ENCODE measurements at places on chromosomes 13 and 19. TPM values are rescaled to one million over a fixed set of nuclear protein-coding genes. Genes with fewer than 3 reads are reported as not detected.

CYP4F2 gene
- not detected for total RNA-seq

C1QTNF9B gene
- not detected for total RNA-seq

ZNF283 gene
- total RNA-seq: 20.4 TPM

GRK1 gene
- total RNA-seq: 0.41 TPM

C13orf42 gene
- total RNA-seq: not detected

CYP2F1 gene
- total RNA-seq: not detected

ZBTB45 gene
- total RNA-seq: 27.1 TPM

ZNF548 gene
- total RNA-seq: 39.1 TPM

MAB21L1 gene
- total RNA-seq: 0.58 TPM

GRCh38 chr13:78121001-78121400 is 202.4 kb upstream of the EDNRB start:
- H3K36me3 ChIP-seq: no peaks in the 10 kb centered on the region
- DNase-seq: no peak
- peaks cover 15% of the 10 kb centered on the region for H3K27me3 ChIP-seq
- no peak overlapping the region for H3K4me3 ChIP-seq
- H3K4me1 ChIP-seq: no peaks in the 10 kb centered on the region

DNA sequence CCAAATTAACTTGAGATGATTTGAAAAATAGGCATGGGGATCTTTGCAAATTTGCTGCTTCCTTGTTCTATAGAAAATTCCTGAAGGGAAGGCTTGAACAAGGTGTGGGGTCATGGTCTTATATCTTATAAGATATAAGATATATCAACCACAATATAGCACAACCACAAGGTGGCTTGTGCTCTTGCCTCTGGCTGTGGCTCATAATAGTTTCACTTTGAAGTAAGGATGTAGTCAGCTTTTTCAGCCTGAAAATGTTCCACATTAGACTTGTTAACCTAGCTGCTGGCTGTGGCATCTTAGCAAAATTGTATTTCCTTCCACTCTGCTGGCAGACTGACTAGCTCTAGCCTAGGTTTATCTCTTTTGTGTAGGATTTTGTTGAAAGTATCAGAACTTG is 169.7 kb downstream of the KLF5 start:
- no peaks in the 10 kb centered on the region for H3K36me3 ChIP-seq
- no peak overlapping the region for H3K4me3 ChIP-seq
- no peak overlapping the region for H3K27ac ChIP-seq
- no peaks in the 10 kb centered on the region for H3K27me3 ChIP-seq
- no peaks in the 10 kb centered on the region for H3K4me1 ChIP-seq

GRCh38 chr13:112700291-112701060 is 10.6 kb downstream of the ATP11A start:
- peaks cover 5% of the 10 kb centered on the region for H3K36me3 ChIP-seq
- peaks cover 46% of the 10 kb centered on the region for H3K4me1 ChIP-seq
- H3K4me3 ChIP-seq: no peak overlapping the region
- DNase-seq: no peak
- no peak overlapping the region for H3K27ac ChIP-seq

- peak overlapping the region; percentile 92 for H3K27ac ChIP-seq
- H3K4me3 ChIP-seq: no peak overlapping the region
- peaks cover 36% of the 10 kb centered on the region for H3K4me1 ChIP-seq
- DNase-seq: no peak
- H3K36me3 ChIP-seq: peaks cover 17% of the 10 kb centered on the region
Observed at GRCh38 chr19:34274284-34274826, 20.0 kb downstream of the GARRE1 start.

GRCh38 chr13:113759525-113760137 is 605 bp downstream of the TMEM255B start:
- peak overlapping the region; percentile 1 for H3K27ac ChIP-seq
- no peak for DNase-seq
- H3K4me3 ChIP-seq: peak overlapping the region; percentile 77
- H3K4me1 ChIP-seq: peaks cover 16% of the 10 kb centered on the region
- H3K36me3 ChIP-seq: no peaks in the 10 kb centered on the region
- H3K27me3 ChIP-seq: peaks cover 50% of the 10 kb centered on the region

GRCh38 chr19:5891938-5892771 is 11.4 kb downstream of the NDUFA11 start:
- no peak overlapping the region for H3K27ac ChIP-seq
- H3K27me3 ChIP-seq: peaks cover 8% of the 10 kb centered on the region
- H3K36me3 ChIP-seq: peaks cover 3% of the 10 kb centered on the region
- H3K4me3 ChIP-seq: no peak overlapping the region

GRCh38 chr13:18948664-18949488 is 232.7 kb downstream of the TUBA3C start:
- H3K4me1 ChIP-seq: no peaks in the 10 kb centered on the region
- peaks cover 4% of the 10 kb centered on the region for H3K36me3 ChIP-seq
- no peak for DNase-seq
- no peak overlapping the region for H3K27ac ChIP-seq

GRCh38 chr13:93690139-93690538 is 463.5 kb downstream of the GPC6 start:
- no peak for DNase-seq
- no peaks in the 10 kb centered on the region for H3K27me3 ChIP-seq
- H3K27ac ChIP-seq: no peak overlapping the region
- H3K4me3 ChIP-seq: no peak overlapping the region

DNA sequence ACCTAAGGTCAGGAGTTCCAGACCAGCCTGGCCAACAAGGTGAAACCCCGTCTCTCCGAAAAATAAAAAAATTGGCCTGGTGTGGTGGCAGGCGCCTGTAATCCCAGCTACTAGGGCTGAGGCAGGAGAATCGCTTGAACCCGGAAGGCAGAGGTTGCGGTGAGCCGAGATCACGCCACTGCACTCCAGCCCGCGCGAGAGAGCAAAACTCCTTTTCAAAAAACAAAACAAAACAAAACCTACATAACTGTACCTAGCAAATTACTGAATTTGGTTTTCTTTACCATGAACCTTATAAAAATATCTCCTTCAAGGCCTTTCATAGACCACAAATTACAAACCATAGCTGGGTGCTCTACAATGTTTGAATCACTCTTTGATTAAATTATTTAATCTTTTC is 760 bp downstream of the ZNF91 start:
- peak overlapping the region; percentile 100 for H3K27ac ChIP-seq
- H3K4me3 ChIP-seq: peak overlapping the region; percentile 99
- peaks cover 27% of the 10 kb centered on the region for H3K4me1 ChIP-seq
- no peaks in the 10 kb centered on the region for H3K27me3 ChIP-seq

DNA sequence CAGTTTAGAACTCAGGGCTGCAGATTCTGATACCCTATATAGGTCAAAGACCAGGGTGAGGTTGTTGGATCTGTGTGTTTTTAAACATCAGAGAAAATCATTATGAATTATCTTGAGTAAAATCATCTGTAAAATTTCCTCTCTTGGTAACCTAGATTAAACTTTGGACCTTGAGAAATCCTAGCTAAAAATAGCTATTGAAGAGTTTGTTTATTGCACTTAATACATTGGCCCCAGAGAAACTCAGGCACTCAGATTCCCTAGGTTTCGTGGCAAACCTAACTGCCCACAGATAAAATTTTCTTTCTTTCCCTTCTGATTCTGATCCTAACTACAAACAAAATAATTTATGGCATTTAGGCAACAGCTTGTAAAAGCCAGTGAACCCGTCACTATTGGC is 102.3 kb downstream of the GPC6 start:
- no peaks in the 10 kb centered on the region for H3K27me3 ChIP-seq
- DNase-seq: no peak
- H3K27ac ChIP-seq: no peak overlapping the region
- no peak overlapping the region for H3K4me3 ChIP-seq
- H3K4me1 ChIP-seq: peaks cover 39% of the 10 kb centered on the region
- H3K36me3 ChIP-seq: peaks cover 16% of the 10 kb centered on the region

DNA sequence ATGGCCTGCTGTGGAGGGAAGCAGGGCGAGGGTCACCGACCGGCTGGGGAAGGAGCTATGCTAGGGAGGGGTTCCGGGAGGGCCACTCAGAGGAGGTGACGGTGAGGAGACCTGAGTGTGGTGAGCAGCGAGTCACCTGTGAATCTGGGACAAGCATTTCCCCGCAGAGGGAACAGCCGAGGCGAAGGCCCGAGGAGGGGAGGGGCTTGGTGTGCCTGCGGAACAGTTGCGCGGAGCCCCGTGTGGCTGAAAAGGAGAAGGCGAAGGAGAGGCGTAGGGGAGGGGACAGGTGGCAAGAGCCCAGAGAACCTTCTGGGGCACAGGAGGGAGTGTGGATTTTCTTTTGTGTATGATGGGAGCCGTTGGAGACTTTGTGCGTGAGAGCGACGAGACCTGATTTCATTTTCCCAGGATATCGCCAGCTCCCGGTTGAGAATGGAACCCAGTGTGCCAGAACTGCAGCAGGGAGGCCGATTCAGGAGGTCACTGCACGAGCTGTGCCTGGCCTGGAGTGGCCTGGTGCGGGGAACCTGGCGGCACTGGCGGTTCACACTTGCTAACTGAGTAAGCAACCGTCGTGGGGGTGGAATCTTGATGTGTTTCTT is 117.7 kb upstream of the ZNF507 start:
- H3K36me3 ChIP-seq: no peaks in the 10 kb centered on the region
- peaks cover 70% of the 10 kb centered on the region for H3K27me3 ChIP-seq
- no peak for DNase-seq
- H3K27ac ChIP-seq: no peak overlapping the region

DNA sequence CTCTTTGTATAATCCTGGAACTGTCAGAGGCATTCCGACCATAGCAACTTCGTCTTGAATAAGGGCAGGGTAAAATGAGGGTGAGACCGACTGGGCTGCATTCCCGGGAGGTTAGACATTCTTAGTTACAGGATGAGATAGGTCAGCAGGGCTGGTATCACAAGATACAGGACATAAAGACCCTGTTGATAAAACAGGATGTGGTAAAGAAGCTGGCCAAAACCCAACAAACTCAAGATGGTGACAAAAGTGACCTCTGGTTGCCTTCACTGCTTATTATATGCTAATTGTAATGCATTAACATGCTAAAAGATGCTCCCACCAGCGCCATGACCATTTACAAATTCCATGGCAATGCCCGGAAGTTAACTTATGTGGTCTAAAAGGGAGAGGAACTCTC is 27.7 kb upstream of the MBNL2 start:
- H3K27ac ChIP-seq: no peak overlapping the region
- no peak for DNase-seq
- H3K4me1 ChIP-seq: peaks cover 15% of the 10 kb centered on the region
- H3K36me3 ChIP-seq: no peaks in the 10 kb centered on the region
